T-helper 2 cell (primary cell): ENCODE measurements at places on chromosomes 5 and 9.

GRCh38 chr9:119086590-119086989 is 282.6 kb downstream of the BRINP1 start:
- DNase-seq = no peak

- no peak for DNase-seq
These were observed 46.1 kb upstream of the TMED7 start for GRCh38 chr5:115671939-115672338.

GRCh38 chr9:127122176-127123063 is at the start of gene ANGPTL2:
Gene ANGPTL2 (minus strand): TSS chr9:127122635. CDS start chr9:127108731, 13,904 bp downstream.
- no peak for DNase-seq

GRCh38 chr9:84758817-84759216 is 89.3 kb downstream of the NTRK2 start:
- no peak for DNase-seq

DNA sequence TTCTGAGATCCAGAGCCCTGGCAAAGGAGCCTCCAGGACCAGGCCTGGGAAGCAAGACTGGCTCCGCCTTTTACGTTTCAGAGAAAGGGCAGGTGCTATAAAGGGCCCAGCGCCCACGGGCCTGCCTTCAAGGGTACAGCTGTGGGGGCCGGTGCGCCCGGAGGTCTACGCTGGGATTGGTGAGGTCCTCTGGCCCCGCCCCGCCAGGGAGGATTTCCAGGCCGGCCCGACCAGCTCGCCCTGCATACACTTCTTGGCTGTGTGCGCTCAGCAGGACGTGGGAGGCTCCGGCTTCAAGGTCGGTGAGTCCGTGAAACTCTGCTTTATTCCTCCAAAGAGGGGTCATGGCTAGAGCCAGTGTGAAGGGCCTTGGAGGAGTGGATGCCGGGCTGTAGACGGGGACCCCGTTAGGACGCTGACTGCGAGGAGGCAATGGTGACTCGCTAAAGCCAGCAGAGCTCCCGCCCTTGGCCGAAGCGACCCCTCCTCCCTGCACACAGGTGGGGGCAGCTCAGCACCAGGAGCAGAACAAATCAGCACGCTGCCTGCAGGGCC is at the start of gene CKMT2:
Gene CKMT2 (plus strand): TSS at position 243 of the 555 bp plus-strand sequence. CDS start 17,811 bp downstream, outside the sequence.
- DNase-seq = no peak

DNA sequence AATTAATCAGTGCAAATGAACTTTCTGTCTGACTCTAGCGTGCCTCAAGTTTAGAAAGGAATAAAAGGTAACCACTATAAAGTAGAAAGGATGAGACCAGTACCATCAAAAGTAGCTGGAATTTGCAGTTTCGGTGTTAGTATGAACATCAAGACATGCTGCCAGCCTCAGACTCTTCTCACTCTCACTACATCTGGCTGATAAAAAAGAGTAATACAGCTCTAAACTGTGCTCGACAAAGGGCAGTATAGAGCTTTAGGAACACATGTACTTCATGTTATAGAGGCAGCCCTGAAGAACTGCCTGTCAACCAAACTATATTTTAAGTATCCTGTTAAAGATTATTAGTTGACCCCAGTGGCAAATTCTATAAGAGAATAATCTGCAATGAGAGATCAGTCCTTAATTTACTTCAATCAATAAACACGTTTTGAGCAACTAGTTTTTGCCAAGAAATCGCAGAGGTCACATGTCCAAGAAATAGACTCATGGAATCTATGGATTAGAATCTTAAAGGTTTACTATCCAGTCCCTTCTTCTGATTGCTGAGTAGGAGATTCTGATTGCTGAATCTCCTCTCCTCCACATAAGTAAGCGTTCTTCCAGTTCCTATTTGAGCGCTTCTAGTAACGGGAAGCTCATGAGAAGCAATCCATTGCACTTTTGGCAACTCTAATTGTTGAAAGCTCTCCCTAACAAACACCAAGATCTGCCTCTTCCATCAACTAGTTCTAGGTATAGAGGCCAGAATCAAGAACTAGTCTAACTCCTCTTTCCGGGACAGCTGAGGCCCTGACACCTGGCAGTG is 941 bp downstream of the XPA start:
- DNase-seq = no peak

DNA sequence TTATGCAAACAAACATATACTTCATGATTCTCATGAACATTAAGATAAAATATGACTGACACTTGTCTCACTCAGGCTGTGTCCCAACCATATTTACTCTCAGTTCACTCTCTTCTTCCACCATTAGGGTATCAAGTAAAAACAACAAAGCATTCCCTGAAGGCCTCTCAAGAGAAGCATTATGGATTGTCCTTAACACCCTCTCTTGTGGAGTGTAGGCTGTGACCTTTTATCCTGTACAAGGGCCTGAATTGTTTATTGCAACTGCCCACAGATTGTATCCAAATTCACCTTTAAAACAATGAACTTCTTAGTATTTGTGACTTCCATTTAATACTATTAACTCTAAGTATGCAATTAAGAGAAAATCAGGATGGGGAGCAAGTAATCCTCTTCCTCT is 78.1 kb downstream of the RICTOR start:
- DNase-seq = no peak

GRCh38 chr9:135848341-135849047 is 58.9 kb downstream of the CAMSAP1 start:
- no peak for DNase-seq

- no peak for DNase-seq
These were observed 4.3 kb upstream of the DRD1 start for GRCh38 chr5:175448276-175448675.

DNA sequence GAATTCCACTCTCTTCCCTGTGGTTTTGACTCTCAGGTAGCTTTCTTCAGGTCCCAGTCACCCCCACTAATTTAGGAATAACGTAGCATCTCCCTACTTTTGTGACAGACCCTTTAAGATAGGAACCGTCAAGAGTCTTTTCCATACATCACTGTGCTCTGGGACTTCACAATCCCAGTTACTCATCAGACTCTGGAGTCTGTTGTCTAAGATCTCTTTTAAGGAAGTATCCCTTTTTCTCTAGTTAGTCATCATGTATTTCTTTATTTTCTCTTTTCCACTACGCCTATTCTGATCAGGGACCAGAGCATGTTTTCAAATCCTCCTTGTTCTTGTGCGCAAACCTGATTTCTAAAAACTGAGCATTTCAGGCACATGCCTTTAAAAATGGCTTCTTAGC is 143.0 kb downstream of the GOLPH3 start:
- DNase-seq = no peak

GRCh38 chr5:151020304-151021110 is at the start of gene GPX3:
Gene GPX3 (plus strand): TSS chr5:151020591. CDS start chr5:151020655, 64 bp downstream.
- DNase-seq = no peak

- DNase-seq = no peak
These were observed 11.8 kb upstream of the CHD1 start for GRCh38 chr5:98940581-98940980.

DNA sequence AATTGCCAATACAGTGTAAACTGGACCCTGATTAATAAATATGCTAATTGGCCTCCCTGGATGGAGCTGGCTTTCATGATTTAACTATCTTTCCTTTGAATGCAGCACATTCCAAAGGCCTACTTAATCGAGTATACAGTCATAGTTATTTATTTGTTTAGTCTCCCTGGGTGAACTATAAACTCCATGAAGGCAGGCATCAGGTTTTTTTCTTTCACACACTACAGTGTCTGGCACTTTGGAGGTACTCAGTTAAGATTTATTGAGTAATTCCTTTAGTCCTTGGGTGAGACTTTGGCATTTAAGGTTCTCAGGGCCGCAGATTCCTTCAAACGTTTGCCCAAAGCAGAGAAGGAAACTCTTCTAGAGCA is 20.5 kb downstream of the RUSC2 start:
- no peak for DNase-seq

GRCh38 chr5:53041071-53041692 is 52.0 kb downstream of the ITGA2 start:
- no peak for DNase-seq

- no peak for DNase-seq
These were observed 197.9 kb downstream of the CACNA1B start for GRCh38 chr9:138075496-138075895.

DNA sequence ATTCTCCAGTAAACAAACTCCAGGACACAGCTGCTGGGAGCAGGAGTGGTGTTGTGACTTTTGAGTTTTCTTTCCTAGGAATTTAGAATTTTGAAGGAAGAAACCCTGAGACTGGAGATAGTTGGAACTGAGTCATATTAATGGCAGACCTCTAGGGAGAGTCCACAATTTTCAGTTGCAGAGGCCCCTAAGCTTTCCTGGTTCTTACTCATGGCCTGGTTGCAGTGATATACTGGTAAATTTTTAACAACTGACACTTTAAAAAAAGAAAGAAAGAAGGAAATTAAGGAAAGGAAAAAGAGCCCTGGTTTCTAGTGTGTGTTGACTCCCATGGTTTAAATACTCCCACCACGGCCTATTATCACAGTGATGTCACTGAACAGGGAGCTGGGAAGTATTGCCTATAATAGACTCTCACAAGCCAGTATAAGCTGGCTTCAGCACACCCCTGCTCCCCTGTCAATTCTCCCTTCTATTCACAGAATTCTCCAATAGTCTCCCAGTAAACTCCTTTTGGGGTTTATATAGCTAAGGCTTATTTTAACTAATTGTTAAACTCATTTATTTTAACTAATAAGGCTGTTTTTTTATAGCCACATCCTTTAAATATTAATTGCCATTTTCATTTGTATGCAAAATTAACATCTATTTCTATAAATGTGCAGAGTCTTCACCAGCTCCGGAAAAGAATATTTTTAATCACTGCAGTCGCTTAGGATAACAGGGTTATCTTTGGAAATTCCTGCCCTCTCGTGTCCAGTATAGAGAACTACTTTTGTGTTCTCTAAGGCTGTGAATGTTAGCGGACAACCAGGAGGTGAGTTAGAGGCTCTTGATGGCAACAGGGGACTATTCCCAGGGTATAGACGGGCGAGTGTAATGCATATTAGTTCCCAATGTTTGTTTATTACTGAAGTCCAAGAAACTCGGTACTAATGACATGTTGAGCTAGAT is 59.7 kb downstream of the GGTA1 start:
- DNase-seq = no peak

DNA sequence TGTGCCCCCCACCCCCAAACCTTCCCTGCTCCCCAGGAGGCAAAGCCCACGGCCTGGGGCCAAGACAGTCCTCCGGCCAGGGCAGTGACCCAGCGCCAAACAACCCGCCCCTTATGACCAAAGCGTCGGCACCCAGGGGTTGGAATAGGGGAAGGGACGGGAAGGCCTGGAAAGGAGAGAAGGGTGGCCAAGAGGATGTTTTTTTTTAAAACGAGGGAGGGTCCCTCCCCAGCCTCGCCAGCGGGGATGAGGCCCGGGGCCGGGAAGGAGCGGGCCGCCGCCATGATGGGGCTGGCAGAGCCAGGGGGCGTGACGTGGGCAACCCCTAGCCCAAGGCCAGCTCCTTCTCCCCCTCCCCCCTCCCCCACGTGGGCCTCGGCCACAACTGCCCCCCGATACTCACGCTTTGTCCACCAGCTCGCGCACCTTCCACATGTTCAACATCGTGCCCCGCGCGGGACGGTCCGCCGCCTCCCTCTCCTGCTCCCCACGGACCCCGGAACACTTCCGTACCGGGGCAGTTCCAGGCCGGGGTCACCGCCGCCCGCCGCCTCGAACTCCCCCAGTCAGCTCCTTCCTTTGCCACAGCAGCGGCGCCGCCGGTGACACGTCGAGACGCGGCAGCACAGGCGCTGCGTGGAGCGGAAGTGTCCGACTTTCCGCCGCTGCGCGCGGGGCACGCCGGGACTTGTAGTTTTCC is at the start of gene CLINT1:
Gene CLINT1 (minus strand): TSS at position 619 of the 700 bp plus-strand sequence. CDS start 175 bp downstream, at position 444.
- peak; percentile 83 for DNase-seq

DNA sequence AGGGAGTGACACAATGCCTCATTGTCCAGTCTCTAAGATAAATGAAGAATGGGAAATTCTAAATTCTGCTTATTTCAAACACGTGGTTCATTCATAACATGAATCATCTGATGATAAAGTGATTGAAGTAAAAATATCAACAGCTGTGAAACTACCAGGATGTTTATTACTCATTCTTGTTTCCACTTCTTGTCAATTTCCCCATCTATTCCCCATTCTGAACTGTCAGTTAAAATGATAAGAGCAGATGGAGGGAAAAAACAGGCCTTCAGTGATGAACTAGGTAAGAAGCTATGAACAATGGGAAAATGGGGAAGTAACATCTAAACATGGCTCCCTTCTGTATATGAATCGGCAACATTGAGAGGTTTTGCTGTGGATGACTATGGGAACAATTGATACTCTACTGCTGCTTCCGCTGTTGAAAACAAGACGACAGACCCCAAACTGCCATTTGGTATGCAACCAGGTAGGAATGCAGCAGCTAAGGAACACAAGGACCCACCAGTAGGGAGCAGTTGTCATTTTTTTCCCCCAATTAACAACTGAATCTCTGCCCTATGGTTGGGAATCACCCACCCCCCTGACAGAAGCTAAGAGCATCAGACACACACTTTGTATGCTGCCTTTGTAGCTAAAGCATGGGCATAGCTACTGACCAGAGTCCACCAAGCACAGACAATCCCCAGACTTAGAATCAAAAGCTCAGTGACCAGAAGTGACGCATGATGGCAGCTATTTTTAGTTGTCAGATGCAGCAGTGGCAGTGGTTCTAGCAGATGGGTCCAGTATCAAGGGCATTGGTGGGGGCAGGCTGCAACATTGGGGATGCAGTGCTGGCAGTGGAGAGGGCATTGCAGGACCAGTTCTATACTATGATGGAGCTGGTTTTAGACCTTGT is 52.9 kb upstream of the ZNF366 start:
- no peak for DNase-seq

- peak; percentile 85 for DNase-seq
These were observed 1.5 kb downstream of the PRRC2B start for GRCh38 chr9:131395157-131396098.

DNA sequence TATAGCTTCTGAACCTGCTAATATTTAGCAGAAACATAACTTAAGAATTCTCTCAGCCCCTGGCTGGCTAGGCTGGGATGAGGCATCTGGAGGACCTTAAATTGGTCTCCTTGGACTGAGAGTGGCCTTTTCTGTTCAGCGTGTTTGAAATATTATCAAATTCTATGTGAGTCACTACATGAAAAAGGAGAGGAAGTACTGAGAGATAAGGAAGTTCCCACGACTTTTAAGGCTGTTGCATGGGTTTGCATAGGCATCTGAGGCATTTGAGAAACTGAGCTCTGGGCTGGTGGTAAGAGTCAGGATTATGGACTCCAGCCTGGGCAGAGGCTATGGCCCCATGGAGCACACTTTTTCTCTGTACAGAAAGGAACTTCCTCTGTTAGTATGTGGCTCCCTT is 816.2 kb upstream of the GRAMD2B start:
- DNase-seq = no peak

DNA sequence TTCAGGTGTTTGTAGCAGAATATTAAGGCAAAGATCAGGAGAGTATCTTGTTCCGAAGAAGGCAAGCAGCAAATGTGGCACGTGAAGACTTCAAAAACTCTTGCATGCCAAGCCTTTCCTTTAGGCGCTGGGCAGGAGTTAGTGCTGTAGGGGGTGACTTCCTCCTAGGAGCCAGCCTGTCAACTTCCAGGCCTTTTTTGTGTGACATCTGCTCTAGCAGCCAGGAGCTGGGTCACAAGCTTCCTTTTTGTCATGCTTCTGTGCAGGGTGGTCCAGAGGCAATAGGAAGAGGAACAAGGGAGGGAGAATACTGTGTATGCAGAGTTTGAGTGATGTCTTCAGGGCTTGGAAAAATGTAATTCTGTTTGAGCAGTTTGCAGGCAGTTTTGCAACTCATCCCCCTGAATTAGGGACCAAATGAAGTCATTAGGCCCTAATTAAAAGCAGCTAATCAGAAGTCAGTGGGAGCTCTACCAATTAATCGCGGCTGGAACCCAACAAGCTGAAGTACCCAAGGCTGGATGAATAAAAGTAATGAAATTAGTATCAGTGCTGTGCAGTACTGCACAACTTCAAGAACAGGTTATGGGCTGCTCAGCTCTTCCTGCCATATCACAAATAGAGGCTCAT is 53.5 kb downstream of the TLR4 start:
- no peak for DNase-seq
